HFFc6 (cell line): ENCODE measurements at places on chromosomes 11 and 22.

GRCh38 chr11:46337626-46338345 is 9.5 kb upstream of the DGKZ start:
- no peak overlapping the region for H3K4me3 ChIP-seq
- H3K4me1 ChIP-seq: peaks cover 23% of the 10 kb centered on the region
- no peak overlapping the region for H3K27ac ChIP-seq
- no peaks in the 10 kb centered on the region for H3K36me3 ChIP-seq
- peaks cover 24% of the 10 kb centered on the region for H3K27me3 ChIP-seq
- DNase-seq: no peak

GRCh38 chr11:106724293-106724892 is 293.9 kb downstream of the GUCY1A2 start:
- H3K4me1 ChIP-seq: no peaks in the 10 kb centered on the region
- peaks cover 2% of the 10 kb centered on the region for H3K27me3 ChIP-seq
- DNase-seq: no peak
- H3K4me3 ChIP-seq: no peak overlapping the region

DNA sequence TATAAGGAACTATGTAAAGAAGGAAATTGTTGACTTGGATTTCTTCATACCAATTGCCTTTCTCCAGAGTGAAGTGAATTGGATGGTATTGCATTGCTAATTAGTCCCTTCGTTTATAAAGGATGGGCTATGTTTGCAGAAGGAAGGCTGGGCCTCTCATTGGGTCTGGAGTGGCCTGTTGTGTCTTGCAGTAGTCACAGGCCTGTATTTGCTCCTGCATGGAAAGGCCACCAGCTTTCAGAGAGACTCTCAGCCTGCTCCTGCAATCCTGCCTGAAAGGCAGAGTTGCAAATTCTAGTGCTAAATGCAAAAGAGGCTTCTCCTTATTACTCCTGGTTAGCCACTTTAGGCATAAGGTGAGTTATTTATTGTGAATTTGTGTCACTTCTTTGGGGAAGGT is 103.8 kb downstream of the EXT2 start:
- H3K4me3 ChIP-seq: no peak overlapping the region
- no peak for DNase-seq
- H3K27me3 ChIP-seq: no peaks in the 10 kb centered on the region

DNA sequence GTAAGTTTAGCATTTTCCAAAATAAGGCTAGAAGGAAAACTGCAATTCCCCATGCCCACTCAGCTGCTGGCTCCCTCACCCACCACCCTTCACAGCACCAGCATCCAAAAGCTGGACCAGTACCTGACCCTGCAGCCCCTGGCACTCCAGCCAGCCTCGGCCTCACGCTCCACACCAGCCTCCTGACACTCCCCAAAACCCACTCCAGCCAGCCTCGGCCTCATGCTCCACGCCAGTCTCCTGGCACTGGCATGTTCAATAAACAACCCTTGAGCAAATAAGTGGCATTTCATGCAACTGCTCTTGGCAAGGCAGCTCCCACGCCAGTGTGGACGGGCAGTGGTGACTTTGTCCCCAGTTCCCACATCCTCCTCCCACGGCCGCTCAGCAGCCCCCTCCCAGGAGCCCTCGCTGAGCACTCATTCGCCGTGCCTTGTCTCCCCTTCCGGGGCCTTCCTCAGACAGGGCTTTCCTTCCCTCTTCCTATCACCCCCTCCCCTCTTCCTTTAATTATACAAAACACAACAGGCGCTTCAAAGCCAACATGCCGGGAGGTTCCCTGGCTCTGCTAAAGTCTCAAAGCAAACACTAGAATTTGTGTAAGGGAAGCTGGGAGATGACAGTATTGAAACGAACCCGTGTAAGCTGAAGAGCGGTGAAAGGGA is 6.8 kb downstream of the TOLLIP start:
- no peak overlapping the region; the same call in 1 of the 2 replicates for H3K27ac ChIP-seq
- peaks cover 4% of the 10 kb centered on the region; the same call in 1 of the 2 replicates for H3K27me3 ChIP-seq
- 0 out of 2 replicates have a peak, but pooled peaks cover 3% of the 10 kb centered on the region for H3K36me3 ChIP-seq
- DNase-seq: no peak

- H3K27me3 ChIP-seq: peaks cover 2% of the 10 kb centered on the region
- peaks cover 26% of the 10 kb centered on the region for H3K4me1 ChIP-seq
- no peak for DNase-seq
These were observed 1.9 kb downstream of the PATZ1 start for GRCh38 chr22:31344256-31344577.

DNA sequence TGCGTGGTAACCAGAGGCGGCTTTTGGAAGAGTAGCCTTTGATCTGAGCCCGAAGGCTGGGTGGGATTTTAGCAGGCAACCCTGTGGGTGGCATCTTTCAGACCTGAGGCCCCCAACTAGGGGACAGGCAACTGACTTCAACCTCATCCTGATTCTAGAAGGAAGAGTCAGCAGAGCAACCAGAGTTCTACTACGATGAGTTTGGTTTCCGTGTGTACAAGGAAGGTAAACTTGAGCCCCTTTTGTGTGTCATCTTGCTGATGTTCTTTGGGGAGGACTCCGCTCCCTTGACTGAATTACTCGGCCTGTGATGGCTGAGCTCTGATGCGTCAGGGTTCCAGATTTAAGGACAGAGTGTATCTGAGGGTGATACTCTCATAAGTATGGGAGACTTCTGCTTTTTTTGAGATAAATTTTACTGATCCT is 31.6 kb downstream of the SGSM3 start:
- peaks cover 10% of the 10 kb centered on the region for H3K27me3 ChIP-seq
- peaks cover 15% of the 10 kb centered on the region for H3K4me1 ChIP-seq
- H3K36me3 ChIP-seq: peaks cover 27% of the 10 kb centered on the region
- H3K27ac ChIP-seq: peak overlapping the region; percentile 16; the same call in 1 of the 2 replicates
- no peak for DNase-seq
- H3K4me3 ChIP-seq: no peak overlapping the region; the same call in 1 of the 2 replicates

- no peak overlapping the region for H3K4me3 ChIP-seq
- no peak for DNase-seq
- no peaks in the 10 kb centered on the region for H3K36me3 ChIP-seq
These were observed 66.4 kb upstream of the KCNQ1OT1 start for GRCh38 chr11:2766166-2766565.

DNA sequence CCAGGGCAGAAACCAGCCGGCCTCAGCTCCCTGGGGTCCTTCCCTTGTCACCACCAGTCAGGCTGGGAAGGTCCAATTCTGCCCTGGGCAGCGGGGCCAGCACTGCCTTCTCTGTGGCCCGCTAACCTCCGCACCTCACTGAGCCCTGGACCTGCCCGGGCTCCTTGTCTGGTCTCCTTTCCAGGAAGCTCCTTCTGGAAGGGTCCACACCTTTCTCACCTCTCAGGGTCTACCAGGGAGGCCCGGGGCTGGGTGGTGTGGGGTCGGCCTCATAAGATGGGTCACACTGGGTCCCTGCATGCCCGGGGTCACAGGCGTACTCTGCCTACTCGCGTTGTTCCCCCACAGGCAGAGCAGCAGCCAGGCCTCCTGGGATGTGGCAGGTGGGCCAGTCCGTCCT is 69.0 kb downstream of the WNT7B start:
- H3K27ac ChIP-seq: no peak overlapping the region
- no peak for DNase-seq
- H3K36me3 ChIP-seq: no peaks in the 10 kb centered on the region
- H3K27me3 ChIP-seq: peaks cover 11% of the 10 kb centered on the region

GRCh38 chr22:21622919-21623647 is 6.7 kb downstream of the YDJC start:
- 0 out of 2 replicates have a peak overlapping the region, but pooled peaks have one; percentile 15 for H3K4me3 ChIP-seq
- no peak for DNase-seq
- peaks cover 26% of the 10 kb centered on the region for H3K4me1 ChIP-seq
- H3K27me3 ChIP-seq: peaks cover 16% of the 10 kb centered on the region

DNA sequence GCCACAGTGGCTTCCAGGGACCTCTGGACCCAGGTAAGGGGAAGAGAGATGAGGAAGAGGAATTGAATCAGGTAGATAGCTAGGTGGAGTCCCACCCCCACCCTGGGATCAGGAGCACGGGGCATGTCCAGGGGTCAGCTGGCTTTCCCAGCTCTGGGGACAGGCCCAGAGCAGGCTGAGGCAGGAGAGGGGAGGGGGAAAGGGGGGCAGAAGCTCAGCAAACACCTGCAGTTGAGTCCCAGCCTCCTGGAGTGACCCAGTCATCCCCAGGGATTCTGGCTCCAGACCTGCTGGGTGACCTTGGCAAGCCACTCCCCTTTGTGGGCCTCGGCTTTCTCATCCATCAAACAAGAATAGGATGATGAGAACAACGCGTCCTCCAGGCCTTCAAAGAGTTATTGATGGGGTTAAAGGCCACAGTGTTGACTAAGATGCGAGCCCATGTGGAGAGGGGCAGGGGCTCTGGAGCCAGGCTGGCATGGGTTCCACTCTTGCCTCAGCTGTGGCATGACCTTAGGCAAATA is 16.0 kb downstream of the STARD10 start:
- H3K4me1 ChIP-seq: peaks cover 13% of the 10 kb centered on the region
- no peak for DNase-seq
- H3K27ac ChIP-seq: no peak overlapping the region
- H3K27me3 ChIP-seq: peaks cover 5% of the 10 kb centered on the region
- no peak overlapping the region for H3K4me3 ChIP-seq

DNA sequence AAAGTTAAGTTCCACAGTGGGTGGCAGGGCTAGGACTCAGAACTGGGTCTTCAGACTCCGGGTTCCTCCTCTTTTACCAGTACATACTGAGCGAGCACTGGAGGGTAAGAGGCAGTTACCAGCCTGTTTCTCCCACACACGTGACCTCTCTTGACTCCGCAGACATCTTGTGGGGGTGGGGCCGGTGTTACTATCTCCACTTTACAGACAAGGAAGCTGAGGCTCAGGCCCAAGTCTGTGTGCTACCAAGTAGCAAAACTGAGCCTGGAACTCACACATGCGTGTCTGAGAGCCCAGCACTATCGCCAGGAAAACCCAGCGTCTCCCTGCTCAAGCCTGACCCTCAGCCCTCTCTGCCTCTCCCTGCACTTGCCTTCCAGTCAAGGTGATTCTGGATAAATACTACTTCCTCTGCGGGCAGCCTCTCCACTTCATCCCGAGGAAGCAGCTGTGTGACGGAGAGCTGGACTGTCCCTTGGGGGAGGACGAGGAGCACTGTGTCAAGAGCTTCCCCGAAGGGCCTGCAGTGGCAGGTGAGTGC is 16.0 kb upstream of the SMIM35 start:
- H3K27me3 ChIP-seq: peaks cover 36% of the 10 kb centered on the region
- H3K4me3 ChIP-seq: no peak overlapping the region
- no peak overlapping the region for H3K27ac ChIP-seq
- DNase-seq: no peak
